Stomach (tissue), 19 donors: ENCODE measurements at places on chromosomes 2 and 18. TPM values are rescaled to one million over a fixed set of nuclear protein-coding genes. Genes with fewer than 3 reads are reported as not detected.

UGT1A8 gene
- 7.2 TPM for total RNA-seq

HOXD13 gene
- not detected for total RNA-seq

RAD51AP2 gene
- not detected for total RNA-seq

TEX44 gene
- not detected for total RNA-seq

AGAP1 gene
- 139 TPM for total RNA-seq

SPATA3 gene
- total RNA-seq: not detected

NRBP1 gene
- total RNA-seq: 12.5 TPM

CFC1 gene
- 7.8 TPM for total RNA-seq

LYPD1 gene
- total RNA-seq: 8.4 TPM

KCNG2 gene
- not detected for total RNA-seq

GCG gene
- 59.5 TPM for total RNA-seq

CYBRD1 gene
- total RNA-seq: 139 TPM

SLC14A1 gene
- 4.2 TPM for total RNA-seq

EHBP1 gene
- 125 TPM for total RNA-seq

HMSD gene
- total RNA-seq: not detected

TET3 gene
- 22.3 TPM for total RNA-seq

IDH1 gene
- 90.9 TPM for total RNA-seq

CELF4 gene
- 2.4 TPM for total RNA-seq

ABI2 gene
- total RNA-seq: 39.7 TPM

TWSG1 gene
- 9.3 TPM for total RNA-seq

CGREF1 gene
- total RNA-seq: not detected

FARSB gene
- 5.8 TPM for total RNA-seq

GPR45 gene
- not detected for total RNA-seq

CCDC68 gene
- 40.0 TPM for total RNA-seq

FBXO48 gene
- not detected for total RNA-seq

CLIP4 gene
- 69.6 TPM for total RNA-seq

DUSP2 gene
- total RNA-seq: 5.8 TPM

VIT gene
- total RNA-seq: 9.1 TPM

MEP1B gene
- total RNA-seq: not detected

DOK6 gene
- total RNA-seq: 1.2 TPM

ADRA2B gene
- total RNA-seq: 2.9 TPM
